ENCODE measurements at places on chromosomes 16 and 17.

- no peak for DNase-seq
Observed at GRCh38 chr16:58280846-58281301, 14.0 kb downstream of the PRSS54 start.

- DNase-seq = no peak
Observed at GRCh38 chr16:53504665-53505064, 1.7 kb upstream of the AKTIP start.

DNA sequence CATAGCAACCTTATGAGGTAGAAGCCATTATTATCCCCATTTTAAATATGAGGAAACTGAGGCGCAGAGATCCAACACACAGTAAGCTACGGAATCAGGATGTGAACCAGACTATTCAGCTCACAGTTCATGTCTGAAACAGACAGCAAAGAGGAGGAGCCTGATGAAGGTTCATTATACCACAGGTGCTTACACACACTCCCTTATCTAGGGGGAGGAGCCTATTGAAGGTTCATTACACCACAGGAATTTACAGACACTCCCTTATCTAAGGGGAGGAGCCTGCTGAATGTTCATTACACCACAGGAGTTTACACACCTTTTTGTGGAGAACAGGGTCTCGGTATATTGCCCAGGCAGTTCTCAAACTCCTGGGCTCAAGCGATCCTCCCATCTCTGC lies 21.9 kb downstream of the C16orf95 start:
- DNase-seq = peak; percentile 6

DNA sequence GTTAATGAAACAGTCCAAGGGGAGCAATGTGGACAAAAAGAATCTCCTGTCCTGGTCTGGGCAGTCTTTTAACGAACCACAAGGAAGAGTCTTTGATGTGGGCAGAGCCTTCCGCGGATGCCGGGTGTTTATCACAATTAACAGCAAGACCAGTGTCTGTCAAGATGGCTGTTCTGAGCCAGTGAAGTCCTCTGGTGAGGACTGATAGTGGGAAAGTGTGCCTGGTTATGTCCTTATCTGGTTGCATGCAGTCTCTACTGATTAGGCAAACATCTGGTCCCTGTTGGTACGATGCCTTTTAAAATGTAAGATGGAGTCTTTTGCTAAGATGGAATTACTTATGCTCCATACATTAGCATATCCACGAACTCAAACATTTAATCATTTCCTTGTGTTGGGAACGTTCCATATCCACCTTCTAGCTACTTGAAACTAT lies 88.5 kb downstream of the ZNF18 start:
- DNase-seq = no peak

DNA sequence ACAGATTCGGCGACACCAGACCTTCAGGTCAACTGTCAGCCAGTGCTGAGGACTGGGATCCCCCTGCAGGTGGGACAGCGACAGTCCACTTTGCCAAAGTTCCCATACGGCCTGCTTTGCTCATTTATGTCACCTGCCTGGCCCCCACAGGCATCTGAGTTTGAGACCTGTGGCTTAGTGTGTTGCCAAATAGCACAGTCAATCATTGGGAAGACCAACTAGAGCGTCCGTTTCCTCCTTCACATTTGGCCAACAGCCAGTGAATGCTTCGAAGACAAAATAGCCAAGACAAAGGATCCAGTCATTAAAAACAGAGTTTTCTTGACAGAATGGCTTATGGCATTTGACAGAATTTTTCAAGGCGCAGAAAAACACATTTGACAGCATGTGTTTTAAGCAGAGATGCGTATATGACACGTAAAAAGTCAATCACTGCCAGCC lies 113.8 kb downstream of the ABCC12 start:
- no peak for DNase-seq

GRCh38 chr16:8919934-8920462 lies 37.8 kb downstream of the LITAFD start:
- no peak for DNase-seq

DNA sequence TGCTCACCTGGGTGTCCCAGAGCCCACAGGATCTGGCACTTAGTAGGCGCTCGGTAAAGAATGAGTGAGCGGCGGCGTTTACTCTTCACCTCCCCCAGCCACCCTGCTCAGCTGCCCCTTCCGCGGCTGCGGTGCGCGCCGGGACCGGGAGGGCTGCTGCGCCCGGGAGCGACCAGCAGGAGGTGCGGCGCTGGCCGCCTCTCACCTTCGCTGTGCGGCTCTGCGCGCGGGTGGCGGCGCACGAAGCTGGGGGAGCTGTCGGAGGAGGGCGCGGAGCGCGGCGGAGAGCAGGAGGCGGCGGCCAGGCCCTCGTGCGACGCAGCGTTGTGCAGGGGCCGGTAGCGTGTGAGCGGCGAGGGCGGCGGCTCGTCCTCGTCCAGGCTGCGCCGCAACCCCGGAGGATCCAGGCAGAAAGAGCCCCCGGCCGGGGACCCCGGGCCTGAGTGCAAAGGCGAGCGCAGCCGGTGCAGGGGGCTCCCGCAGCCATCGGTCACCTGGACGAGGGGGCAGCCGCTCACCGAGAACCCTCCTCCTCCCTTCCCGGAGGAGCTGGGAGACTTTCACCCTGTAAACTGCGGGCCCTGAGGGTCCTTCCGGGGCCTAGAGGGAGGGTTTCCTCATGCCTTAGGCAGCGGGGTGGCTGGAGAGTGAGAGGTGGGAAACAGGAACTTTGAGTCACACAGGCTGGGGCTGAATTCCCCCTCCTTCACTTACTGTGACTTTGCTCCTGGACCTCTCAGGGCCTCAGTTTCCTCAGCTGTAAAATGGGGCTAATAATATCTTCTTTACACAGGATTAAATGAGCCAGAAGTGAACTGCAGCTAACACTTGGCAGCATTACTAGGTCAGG lies 12.5 kb downstream of the SAMD14 start:
- DNase-seq = peak; percentile 46

- peak; percentile 30 for DNase-seq
Observed at GRCh38 chr17:9645851-9646545, 681 bp downstream of the USP43 start.
